ENCODE measurements at places on chromosomes 5 and 9. TPM values are rescaled to one million over a fixed set of nuclear protein-coding genes. Genes with fewer than 3 reads are reported as not detected.

- DNase-seq: no peak
Observed at GRCh38 chr5:94180761-94181160, 437.6 kb downstream of the KIAA0825 start.

- no peak for DNase-seq
Observed at GRCh38 chr5:78496373-78496772, 136.0 kb downstream of the SCAMP1 start.

Gene OBP2A
- polyA plus RNA-seq: not detected

Gene HSD17B3
- 13.0 TPM for polyA plus RNA-seq

Gene NPR3
- polyA plus RNA-seq: 0.79 TPM

DNA sequence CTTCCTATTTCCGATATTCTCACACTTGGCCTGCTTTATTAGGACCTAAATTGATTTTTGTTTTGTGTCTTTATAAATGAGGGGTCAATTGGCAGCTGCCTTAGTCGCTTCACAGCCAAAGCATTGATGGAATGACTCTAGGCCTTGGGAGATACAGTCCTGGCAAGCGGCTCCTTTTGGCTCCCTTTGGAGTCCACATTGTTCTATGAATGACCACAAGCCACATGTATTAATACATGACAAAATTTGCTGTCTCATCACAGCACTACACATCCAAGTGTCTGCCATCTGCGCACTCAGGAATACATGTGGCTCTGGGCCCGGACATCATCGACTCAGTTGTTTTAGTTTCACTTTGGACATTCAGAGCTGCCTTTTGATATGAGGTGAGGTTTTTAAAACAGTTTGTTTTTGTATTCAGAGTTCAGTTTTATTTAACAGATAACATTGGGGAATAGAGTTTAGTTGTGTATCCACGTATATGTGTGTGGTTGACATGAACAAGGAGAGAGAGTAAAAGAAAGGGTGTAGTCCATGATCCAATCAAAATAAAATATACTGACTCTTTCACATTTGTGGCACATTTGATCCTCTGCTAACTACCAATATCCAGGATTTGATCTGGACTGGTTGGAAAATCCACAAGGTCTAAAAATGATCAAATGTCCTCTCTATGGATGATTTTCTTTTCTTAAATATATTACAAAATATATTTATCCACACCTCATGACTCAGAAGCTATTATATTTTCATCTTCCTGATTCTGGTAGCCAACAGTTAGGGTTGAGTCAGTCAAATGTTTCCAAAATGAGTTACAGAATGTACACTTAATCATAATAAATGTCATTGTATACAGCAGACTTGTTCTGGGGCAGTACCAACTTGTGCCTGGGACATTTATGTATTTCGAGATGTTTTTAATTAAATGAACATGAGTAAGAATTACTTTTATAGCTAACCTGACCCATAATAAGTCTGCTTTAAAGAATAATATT, 114.0 kb upstream of the MTAP start:
- DNase-seq: peak; percentile 63

DNA sequence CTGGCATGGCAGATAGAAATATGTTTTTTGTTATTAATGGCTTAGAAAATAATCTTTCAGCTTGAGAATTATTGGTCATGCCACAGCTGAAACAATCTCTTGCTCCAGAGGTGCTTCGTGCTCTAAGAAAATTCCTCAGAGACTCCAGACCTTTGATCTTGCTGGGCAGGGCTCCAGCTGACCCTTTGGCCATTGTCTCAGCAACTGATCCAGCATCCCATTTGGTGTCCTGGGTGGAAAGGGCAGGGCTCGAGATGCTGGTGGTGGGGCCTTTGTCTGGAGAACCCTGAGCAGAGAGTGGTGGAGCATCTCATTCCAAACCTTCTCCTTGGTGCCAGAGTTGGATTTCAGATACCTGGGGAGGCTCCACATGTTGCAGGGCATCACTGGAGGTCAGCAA, 43.2 kb upstream of the PIK3R1 start:
- no peak for DNase-seq

DNA sequence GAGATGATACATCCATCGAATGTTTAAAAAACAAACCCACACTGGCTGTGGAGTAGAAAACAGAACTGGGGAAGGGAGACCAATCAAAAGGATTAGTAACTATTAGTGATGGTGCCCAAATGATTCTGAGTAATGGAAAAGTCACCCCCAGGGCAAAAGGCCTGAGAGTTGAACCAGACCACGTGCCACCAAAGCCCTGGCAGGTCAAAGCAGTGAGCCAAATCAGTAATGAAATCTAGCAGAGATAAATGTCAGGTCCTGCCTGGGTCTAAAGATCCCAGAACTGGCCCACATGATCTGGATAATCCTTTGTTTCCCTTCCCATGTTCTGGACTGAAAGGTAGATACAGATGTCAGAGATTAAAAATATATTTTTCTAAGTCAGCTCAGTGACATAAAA, 9.4 kb downstream of the OTULINL start:
- no peak for DNase-seq

DNA sequence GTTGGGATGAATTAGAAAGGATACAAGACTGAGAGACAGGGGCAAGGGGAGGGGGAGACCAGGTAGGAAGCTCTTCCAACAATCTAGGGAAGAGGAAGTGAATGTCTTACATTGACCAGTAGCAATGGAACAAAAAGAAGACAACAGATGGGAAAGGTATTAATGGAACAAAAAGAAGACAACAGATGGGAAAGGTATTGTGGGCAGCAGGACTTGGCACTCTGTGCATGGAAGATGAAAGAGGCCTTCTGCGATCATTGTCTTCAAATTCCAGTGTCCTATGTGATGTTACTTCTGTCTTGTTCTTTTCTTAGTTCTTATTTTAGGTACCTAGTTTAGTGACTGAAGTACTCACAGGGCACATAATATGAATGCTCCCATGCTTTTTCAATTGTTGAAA, 161.8 kb downstream of the PALM2AKAP2 start:
- no peak for DNase-seq

Gene INSL4
- polyA plus RNA-seq: not detected

Data from small intestine (tissue), 16 donors.